RWPE1 (cell line): ENCODE measurements at places on chromosomes 13 and 19.

DNA sequence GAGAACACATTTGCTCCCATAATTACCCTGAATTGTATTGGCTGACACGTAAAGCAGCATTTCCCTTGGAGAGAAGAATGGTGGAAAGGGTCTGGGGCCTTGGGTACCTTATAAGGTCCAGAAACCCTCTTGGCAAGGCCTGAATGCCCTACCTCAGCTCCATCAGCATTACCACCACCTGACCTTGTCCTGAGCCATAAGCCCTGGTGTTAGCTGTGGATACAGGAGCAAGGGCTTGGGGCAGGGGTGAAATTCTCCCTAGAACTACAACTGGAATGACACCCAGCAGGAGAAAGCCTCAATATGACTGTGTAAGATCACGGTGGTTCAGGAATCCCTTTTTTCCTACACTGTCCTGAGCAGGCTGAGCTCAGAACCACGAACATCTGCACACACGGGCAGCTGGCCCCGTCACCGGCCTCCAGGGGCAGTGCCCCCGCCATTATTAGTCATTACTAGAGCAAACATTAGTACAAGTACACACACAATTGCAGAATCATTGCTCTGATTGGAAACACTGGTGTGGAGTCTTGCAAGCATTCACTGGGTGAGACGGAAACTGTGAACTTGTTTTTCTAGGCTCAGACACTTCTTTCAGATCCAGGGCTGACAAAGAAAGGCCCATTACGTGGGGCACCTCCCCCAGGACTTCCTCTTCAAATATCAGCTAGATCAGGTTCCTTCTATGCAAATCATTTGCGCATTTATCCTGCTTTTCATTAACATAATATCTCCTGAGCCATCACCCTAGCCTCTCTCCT is 26.8 kb upstream of the MTIF3 start:
- DNase-seq, result peak; percentile 66

DNA sequence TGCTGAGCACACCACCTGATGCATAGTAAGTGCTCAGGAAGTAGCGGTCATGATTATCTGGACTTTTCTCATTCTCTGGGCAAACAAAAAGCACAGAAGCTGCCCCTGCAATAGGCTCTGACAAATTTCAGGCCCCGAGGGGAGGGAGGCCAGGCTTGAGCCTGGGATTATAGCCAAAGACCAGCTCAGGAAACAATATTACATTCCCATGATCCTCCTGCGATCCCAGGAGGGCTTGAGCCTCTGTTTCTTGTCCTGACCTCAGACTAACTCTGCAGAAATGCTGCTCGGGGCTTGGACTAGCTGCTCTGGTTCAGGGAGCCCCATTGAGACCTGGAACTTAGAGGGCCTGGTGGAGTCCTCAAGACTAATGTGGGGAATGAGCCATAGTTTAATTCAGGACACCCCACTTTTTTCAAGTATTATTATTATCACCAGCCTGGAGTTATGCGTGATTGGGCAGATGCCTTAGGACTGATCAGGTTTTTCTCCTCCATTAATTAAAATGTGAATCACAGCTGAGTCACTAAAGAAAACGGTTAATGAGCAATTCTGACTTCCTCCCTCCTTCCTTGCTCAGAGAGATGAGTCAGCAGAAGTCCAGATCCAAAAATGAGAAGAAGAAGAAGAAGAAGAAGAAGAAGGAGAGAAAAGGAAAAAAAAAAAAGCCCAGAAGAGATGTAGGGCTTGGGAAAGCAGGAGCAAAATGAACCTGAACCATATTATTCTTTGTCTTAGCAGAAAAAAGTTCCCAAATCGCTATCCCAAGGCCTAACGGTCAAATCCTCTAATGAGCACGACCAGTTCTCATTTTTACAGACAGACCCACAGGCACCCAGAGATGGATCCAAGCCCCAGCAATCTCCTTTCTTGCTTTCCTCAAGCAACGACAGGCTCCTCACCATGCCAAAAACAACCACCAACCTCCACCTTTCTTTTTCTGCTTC is 107.2 kb downstream of the CACNA1A start:
- DNase-seq, result peak; percentile 97

- no peak for DNase-seq
Observed at GRCh38 chr19:42132030-42132628, at the start of gene POU2F2. Gene POU2F2, minus strand, starts transcription at chr19:42132446. Its CDS starts 35 bp downstream, at chr19:42132411.

GRCh38 chr19:14271840-14272239 is 65.9 kb upstream of the ADGRL1 start:
- no peak for DNase-seq

GRCh38 chr19:32171719-32172151 is 173.7 kb upstream of the ZNF507 start:
- no peak for DNase-seq

DNA sequence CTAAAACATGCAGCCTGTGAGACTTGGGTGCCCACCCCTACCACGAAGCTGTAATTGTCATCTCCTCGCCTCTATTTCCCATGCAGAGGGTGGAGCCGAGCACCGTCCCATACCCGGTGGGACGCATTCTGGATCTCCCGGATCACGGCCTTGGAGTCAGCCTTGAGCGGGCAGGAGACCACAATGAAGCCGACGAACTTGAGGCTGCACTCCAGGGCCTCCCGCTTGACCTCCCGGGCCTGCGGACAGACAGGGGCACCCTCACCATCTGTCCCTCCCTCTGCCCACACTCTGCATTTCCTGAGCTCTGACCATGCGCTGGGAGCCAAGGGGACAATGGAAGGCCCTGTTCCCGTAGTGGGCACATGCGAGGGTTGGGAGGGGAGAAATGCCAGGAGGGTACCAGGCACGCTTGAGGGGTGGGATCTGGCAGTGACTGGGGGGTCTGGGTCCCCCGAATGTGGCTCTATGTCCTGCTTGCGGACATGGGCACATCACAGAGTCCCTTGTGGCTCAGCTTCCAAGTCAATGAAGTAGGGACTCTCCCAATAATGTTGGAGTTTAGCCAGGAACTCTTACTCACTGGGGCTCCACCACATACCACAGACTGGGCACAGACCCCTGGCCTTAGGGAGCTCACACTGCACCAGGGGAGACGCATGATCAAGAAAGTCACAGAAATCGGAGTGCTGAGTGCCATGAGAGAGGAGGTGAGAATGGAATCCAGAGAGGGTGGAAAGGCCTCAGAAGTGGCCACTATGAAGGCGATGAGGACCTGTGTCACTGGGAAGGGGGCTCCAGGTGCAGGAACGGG is 9.2 kb upstream of the GMIP start:
- no peak for DNase-seq

- no peak for DNase-seq
Observed at GRCh38 chr19:16077984-16078758, 1.9 kb downstream of the TPM4 start.
